B cell (primary cell): ENCODE measurements at places on chromosomes 2 and 18.

- no peak for DNase-seq
These were observed 173.6 kb downstream of the LDLRAD4 start for GRCh38 chr18:13392029-13392750.

- no peak for DNase-seq
These were observed 54.5 kb downstream of the FMNL2 start for GRCh38 chr2:152389483-152389882.

DNA sequence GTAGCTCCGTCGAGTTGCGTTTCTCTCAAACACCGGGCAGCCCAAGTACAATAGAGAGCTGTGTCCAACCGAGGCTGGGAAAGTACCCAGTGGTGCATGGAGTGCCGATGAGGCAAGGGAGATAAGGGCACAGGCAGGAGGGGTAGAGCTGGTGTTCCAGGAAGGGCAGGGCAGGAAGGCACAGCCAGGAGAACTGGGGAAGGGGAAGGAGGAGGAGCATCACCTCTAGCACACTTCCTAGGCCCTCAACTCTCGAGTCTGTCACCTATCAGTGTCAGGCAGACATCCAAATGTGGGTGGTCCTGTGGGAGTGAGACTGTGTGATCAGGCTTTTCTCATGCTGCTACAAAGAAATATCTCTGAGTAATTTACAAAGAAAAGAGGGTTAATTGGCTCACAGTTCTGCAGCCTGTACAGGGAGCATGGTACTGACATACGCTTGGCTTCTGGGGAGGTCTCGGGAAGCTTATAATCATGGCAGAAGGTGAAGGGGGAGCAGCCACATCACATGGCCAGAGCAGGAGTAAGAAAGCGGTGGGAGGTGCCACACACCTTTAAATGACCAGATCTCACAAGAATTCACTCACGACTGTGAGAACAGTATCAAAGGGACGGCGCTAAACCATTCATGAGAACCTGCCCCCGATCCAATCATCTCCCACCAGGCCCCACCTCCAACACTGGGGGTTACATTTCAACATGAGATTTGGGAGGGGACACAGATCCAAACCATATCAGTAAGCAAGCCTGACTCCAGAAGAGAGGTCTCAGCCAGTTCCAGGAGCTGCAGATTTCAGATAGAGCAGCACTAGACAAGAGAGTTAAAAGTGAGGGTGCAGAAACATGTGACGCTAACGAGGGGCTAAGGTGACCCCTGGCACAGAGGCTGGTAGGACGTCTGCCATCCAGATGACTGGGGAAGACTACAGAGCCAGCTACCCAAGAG lies 75.7 kb downstream of the MBOAT2 start:
- DNase-seq, result no peak

- no peak for DNase-seq
These were observed 66.6 kb upstream of the GPC1 start for GRCh38 chr2:240368781-240369331.

DNA sequence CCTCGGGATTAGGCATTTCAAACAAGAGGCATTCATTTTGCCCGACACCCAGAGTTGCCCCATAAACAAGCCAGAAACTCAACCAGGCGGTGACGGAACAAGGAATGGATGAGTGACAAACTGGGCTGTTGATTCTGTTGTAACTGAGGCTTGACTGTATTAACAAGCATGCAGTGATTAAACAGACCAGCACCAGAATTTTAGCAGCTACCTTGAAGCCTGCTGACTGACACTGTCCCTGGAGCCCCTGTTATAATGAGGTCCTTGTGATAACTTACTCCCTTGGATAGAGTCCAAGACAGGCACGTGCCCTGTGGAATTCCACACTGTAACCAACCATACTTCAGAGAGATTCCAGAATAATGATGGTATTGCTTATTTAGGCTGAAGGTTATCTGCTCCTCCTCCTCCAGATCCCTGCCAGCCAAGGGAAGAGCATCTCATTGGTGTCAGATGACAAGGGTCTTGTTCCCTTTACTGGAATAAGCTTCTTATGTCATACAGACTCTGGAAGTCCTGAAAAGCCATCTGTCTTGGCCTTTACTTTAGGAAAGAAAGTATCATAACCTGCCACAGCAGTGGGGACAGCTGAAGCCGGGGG lies 97.1 kb upstream of the RMDN2 start:
- no peak for DNase-seq
